Nucleus accumbens (tissue), 56 donors: ENCODE measurements at places on chromosomes 6 and 20.

GRCh38 chr6:109788687-109789086 is 97.6 kb downstream of the FIG4 start:
- DNase-seq = no peak

GRCh38 chr20:53055367-53056067 is 83.4 kb downstream of the TSHZ2 start:
- DNase-seq = no peak

DNA sequence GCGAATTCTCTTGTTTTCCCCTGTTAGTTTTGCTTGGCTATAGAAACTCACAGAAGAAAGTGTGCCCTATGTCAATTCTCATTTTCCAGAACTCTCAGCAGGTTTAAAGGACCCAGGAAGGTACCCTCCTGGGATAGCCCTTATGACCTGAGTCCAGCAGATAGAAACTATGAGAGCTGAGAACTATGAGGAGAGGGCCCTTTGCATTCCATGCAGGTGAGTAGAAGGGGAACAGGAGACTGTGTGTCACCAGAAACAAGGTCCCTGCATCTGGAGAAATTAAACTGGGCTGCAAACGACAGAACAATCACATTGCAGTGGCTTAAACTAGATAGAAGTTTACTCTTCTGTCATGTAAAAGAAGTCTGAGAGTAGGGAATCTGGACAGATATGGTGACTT is 35.7 kb upstream of the SCUBE3 start:
- no peak for DNase-seq

DNA sequence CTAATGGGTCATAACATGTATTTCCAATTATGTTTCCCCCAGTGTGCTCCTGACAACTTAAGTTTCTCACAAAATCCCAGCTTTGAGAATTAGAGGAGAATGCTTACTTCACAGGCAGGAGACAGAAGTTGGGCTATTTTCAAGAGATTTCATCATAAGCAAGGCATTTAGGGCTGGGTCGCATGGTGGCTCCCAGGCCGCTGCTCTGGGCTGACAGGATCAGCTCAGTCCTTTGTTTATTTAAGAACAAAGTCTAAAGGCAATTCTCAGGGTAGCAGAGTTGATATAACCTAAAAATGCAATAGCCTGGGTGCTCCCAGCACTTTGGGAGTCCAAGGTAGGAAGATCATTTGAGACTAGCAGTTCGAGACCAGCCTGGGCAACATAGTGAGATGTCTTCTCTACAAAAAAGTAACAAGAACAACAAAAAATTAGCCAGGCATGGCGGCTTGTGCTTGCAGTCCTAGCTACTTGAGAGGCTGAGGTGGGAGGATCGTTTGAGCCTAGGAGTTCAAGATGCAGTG is 10.9 kb downstream of the FOXQ1 start:
- DNase-seq = no peak

DNA sequence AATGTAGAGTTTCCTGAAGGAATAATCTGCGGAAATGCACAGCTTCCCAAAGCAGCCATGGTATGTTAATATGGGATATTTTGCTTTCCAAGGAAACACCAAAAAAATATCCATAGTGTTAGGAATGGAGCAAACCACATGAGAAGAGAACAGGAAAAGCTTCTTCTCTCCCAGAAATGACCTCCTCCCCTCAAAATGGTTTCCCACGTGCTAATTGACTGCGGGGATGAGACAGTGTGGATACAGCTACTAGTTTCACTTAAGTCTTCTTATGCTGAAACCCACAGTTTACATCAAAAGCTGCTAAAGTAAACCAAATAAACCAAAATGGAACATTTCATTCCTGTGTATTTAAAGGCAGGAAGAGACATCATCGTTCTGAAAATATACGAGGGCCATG is 69.4 kb downstream of the FYN start:
- no peak for DNase-seq

GRCh38 chr20:60402189-60403058 is 444.2 kb downstream of the CDH26 start:
- DNase-seq = no peak

GRCh38 chr6:46961711-46962110 is 40.0 kb upstream of the ADGRF5 start:
- DNase-seq = no peak

- peak; percentile 34 for DNase-seq
These were observed 27.8 kb downstream of the SPATA2 start for GRCh38 chr20:49887251-49888211.

DNA sequence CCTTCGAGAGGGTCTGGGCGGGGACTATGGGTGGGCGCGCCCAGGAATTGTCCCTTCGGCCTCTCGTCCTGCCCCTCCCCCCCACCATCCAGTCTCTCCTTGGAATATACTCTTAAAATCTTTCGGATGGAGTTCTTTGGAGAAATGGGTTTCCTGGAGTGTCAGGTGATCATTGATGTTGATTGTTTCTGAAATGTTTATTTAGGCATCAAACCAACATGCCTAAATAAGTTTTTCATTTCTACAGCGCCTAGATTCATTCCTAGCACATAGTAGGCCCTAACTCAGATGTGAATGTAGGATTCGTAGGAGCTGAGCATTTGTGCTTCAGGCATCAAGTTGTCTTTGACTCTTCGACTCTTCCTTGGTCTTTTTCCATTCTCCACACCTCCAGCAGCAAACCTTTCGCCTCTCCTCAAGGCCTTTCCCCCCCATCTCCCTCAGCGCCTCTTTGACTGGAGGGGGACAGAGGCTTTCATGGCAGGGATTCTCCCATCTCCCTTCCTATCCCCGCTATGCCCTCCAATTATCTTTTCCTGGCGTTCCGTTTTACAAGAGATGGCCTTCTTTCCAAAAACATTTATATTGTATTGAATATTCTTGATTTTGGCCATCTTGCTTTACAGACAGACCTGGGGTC is 610 bp downstream of the CASP8AP2 start:
- no peak for DNase-seq

DNA sequence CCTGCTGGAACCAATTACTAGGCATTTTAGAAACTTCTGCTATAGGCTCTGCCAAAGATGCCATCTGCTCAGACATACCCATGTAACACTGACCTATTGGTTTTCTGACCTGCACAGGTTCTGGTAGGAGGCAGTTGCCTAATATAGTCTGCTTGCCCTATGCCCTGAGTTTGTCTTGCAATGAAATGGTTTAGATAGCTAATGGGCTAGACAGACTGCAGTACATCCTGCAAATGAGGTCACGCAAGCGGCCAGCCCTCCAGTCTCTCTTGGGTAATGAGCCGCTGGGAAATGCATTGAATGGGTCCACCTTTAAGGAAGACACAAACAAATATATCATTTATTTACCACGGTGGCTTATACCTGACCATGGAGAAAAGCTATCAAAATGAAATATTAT is 90.6 kb upstream of the B3GAT2 start:
- DNase-seq = no peak

GRCh38 chr20:8798505-8798904 is 270.4 kb upstream of the PLCB4 start:
- DNase-seq = no peak

DNA sequence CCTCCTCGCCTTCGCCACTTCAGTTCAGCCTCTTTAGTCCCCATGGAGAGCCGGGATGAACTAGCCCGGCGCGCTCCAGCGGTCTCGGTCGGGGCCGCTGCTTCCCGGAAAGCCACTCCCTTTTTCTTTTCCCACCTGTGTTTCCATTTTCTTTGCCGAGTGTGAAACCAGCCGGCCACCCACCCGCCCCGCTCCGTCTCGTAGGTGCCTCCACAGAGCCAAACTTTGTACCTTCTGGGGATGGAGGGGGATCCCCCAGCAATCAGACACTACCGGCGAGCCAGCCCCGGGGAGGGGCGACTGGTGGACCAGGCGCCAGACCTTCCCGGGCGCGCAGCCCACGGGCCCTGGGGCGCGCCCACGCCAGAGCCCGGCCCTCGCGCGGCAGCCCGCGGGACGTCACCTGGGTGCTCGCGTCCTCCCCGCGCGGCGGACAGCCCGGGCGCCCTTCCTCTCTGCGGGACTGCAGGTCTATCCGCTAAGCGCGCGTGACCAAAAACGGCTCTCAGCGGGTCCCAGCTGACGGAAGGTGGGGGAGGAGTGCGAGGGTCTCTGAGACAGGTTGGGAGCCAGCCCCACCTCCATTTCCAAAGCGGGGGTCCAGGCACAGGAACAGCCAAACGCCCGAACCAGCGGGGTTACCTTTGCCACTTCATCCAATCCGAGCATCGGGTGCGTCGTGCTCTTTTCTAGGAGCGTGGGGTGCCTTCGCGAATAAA is at the start of gene MCHR2:
TSS of gene MCHR2 (minus strand) at position 691 of the 719 bp plus-strand sequence. CDS start 38,076 bp downstream, outside the sequence.
- no peak for DNase-seq

- DNase-seq = no peak
These were observed 34.6 kb downstream of the HLA-F start for GRCh38 chr6:29757701-29758293.

DNA sequence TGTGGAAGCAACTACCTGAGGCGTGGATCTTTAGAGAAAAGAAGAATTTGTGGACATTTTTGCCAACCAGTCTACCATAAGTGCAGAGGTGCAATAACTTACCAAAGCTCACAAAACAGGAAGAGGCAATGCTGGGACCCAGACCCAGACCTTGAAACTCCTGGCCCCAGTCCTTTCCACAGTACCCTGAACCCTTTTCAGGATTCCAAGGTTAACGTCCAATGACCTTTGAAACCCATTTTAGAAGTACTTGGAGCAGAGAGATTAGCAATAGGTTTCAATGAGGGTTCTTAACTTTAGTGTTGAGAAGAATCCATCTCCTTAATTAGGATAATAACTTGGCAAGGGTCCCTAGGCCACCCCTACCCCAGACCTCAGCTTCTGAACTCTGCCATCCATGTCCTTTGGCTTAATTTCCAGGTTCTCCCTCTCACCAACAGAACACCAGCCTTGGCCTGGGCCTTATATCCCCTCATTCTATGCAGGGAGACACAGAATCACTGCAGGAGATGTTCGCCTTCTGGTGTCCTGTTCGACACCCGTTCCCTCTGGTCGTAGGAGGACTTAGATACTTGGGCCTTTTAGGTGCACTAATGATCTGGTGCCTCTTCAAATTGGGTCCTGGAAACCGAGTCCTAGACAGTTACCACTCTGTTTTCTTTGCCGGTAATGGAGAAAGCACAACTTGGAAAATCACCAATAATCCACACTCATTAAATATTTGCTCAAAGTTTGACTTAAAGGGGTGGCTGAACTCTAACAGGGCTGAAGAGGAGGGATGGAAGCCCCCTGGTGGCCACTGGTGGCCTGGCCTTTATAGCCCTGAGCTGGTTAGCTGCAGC is 40.6 kb downstream of the ISM1 start:
- no peak for DNase-seq

DNA sequence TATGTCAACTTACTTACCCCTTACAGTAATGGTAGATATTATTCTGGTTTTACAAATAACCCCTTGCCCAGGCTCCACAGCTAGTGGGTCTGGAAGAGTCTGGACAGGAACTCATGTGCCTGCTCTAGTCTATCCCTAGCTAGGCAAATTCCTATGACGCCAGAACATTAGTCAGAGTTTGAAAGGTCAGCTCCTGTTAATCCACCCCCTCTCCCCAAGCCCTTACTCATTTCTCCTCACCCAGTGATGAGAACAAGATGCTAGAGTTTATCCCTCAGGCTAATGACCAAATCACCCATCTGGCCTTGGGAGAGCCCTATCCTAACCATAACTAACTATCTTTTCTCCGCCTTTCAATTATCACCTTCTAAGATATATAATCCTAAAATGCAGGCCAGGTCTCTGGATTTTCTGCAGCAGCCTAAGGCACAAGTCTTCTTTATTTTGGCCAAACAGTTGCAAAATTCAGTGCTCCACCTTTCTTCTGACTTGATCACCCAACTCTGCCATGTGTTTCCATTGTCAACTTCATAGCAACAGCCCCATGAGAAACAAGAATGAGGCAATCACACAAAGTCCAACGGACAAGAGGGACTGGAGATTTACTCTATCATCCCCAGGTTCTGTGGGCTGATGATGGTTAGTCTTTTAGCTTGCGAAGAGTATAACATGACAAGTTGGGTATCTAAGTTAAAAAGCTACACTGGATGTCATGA is 113.3 kb downstream of the TASP1 start:
- no peak for DNase-seq
